ENCODE measurements at places on chromosomes 1 and 21.

DNA sequence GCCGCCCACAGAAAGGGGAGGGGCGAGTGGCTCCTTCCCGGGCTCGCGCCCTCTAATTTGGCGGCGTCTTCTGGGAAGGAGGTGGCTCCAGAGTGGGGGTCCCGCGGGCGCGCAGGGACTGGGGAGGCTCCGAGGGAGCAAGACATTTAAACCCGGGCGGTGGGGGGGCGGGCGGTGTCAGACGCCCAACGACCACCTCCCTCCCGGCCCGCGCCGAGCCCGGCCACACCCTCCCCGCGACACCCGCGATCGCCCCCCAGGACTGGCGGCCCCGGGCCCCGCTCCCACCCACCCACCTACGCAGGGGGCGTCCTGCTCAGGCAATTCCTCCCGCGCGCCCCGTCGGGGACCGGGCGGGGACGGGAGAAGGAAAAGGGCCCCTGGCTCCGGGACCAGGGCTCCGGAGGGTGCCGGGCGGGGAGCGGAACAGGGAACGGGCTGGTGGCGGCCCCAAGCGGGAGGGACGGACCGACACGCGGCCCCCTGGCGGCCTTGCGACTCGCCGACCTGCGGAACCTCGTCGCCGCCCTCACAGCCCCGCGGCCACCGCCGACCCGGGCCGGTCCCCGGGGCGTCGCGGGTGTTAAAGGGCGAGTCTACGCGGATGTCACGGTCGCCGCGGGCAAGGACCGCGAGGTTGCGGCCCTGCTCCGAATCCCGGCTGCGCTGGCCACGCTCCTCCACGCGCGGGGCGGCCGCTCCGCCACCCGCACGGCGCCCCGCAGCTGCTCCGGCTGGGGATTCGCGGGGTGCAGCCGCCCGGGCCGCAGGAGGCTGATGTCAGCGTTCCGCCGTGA is 94.0 kb upstream of the FMN2 start:
- peak; percentile 10 for DNase-seq

DNA sequence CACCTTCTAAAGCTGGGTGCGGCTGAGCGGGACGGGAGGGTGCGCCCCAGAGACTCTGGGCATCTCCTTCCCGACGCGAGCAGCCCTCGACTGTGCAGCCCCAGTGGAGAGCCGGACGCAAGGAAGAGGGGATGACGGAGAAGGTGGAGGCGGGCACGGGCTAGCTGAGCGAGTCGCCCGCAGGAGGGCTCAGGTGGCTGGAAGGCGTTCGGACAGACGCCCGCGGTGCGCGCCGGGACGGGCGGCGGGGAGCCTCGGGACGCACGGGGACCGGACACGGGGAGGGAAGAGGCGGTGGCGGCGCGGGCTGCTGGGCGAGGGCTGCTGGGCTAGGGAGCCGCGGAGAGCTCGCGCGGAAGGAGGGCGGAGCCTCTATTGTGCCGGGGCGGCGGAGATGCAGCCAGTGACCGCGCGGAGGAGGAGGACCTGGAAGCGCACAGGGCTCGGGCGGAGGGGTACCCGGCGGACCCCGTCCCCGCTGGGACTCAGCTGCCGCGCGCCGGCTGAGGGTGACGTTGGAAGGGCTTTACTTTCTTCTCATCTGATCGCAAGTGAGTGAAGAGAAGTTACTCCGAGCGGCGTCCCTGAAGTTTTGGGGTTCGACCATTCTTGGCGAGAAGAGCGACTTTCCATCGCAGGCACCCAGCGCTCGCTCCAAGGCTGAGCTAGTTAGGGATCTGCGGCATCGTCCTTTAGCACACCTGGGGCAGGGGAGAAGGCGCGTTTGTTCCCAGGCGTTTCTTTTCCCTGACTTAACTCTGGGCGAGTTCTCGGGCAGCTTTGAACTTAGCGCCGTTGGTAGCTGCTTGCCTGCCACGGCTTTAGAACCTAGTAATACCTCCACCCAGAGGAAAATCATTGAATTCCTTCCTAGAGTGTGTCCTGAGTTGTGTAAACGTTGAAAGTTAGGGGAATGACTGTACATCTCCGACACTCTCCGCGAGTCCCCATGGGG is at the start of gene OLFML2B:
Gene OLFML2B (minus strand): TSS at position 323 of the 955 bp plus-strand sequence. CDS start 439 bp downstream, outside the sequence.
- peak; percentile 44 for DNase-seq

DNA sequence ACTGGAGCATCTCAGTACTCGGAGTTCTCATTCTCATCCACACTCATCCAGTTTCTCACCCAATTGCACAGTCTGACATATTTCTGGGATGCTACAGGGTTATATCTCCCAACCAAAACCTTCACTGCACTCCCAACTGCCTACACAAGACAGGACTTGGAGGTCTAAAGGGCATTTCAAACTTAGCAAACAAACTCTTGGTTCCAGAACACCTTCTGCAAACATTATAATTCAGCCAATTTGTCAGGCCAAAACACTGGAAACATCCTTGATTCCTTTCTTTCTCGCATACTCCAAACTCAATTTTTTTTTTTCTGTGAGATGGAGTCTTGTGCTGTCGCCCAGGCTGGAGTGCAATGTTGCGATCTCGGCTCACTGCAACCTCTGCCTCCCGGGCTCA is 7.9 kb downstream of the SLAMF1 start:
- DNase-seq, result no peak

DNA sequence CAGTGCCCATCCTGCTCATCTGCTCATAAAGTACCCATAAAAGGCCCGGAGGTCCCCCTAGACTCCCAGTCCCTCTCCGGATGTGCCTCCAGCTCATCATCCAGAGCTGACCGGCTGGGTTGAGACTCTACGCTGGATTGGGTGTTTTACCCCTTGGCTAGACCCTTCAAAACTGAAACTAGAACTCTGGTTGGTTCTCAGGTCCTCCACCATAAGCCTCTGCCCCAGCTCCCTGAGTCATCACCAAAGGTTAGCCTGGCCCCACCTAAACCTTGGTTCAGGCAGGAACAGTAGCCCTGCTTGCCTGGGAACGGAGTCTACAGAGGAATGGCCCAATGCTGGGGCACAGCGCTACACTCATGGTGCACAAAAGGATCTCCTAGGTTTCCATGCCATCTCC is 75.1 kb downstream of the TLR5 start:
- DNase-seq, result no peak

DNA sequence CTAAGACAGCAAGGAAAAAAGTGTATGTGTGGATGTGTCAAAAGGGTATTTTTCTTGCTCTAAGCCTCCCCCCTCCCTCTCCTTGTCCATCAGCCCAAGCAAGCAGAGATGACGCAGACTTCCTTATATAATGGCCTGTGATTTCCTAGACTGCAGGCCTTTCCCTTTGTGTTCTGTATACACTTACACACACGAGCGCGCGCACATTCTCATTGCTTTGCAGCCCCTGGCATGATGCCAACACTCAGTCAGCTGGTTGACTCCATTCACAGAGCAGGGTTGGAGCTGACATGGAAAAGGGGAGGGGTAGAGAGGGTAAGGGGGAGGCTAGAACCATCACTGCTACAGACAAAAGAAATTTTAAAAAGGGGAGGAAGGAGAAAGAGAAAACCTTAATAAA is 41.8 kb downstream of the GATAD2B start:
- no peak for DNase-seq

DNA sequence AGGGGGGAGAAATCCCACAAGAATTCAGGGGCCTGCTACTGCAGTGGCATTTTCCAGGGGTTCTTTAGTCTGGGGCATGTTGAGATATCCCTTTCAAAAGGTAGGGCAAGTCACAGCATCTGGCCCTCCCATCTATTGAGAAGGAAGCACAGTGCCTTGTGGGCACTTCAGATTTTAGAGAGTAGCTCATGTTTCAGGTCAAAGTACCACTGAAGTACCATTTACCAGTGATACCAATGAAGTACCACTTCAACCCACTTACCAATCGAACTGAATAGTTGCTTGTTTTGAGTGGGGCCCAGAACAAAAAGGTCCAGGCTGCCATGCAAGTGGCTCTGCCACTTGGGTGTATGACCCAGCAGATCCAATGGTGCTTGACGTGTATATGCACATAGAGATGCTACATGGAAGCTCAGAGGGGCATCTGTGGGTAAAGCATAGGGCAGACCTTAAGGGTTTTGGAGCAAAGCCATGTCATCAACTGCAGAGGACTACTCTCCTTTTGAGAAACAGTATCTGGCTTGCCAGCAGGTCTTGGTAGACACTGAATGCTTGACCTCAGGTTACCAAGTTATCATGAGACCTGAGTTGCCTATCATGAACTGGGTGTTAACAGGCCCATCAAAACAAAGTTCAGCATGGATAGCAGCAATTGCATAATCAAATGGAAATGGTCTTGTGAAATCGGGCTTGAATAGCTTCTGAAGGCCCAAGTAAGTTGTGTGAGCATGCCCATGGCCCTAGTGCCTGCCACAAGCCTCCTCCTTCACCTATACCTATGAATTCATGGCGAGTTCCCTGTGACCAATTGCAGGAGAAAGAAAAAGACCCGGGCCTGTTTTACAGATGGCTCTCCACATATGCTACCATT is 23.5 kb downstream of the PLA2G2D start:
- no peak for DNase-seq

- DNase-seq, result no peak
Observed at GRCh38 chr1:231563247-231563646, 34.8 kb downstream of the TSNAX start.

- DNase-seq, result no peak
Observed at GRCh38 chr1:6350416-6351088, 43.0 kb downstream of the ACOT7 start.

DNA sequence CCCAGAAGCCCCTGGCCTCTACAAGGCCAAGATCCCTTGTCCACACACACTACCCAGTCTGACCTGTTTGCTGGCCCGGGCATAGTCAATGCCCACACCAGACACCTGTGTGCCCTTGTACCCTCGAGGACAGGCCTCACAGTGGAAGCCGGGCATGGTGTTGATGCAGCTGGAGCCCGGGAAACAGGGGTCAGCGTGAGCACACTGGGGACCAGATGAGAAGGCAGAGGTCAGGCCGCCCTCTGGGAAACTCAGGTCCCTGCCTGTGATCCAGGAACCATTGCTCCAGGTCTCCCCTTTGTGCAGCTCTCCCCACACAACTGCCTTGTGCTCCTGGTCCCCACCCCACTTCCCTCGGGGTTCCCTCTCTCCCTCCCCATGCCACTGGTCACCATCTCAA is 5.5 kb downstream of the THBS3 start:
- DNase-seq, result no peak

- DNase-seq, result no peak
Observed at GRCh38 chr1:168096296-168097165, 40.2 kb downstream of the GPR161 start.

DNA sequence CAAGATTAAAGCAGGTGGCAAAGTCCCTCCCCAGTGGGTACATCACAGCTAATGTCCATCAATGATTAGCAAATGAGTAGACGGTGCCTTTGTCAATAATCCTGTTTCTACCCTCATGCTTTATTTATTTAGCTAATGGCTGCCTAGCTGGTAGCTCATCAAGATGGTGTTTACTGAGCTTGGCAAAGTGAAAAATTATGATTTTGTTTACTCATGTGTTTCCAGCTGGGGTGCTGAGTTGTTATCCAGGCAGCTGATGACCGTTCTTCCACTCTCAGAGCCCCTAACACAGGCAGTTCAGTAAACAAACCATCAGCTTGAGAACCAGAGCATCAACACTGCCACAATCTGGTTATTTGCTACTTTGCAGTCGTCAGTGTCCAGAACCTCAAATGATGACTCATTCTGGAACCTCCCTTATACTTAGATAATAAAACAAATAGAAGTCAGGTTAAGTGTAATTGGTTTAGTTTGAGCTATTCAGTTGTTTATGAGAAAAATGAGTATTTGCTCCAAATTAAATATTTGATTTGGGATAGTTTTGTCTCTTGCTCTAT is 163.9 kb downstream of the ST6GALNAC5 start:
- DNase-seq, result no peak

DNA sequence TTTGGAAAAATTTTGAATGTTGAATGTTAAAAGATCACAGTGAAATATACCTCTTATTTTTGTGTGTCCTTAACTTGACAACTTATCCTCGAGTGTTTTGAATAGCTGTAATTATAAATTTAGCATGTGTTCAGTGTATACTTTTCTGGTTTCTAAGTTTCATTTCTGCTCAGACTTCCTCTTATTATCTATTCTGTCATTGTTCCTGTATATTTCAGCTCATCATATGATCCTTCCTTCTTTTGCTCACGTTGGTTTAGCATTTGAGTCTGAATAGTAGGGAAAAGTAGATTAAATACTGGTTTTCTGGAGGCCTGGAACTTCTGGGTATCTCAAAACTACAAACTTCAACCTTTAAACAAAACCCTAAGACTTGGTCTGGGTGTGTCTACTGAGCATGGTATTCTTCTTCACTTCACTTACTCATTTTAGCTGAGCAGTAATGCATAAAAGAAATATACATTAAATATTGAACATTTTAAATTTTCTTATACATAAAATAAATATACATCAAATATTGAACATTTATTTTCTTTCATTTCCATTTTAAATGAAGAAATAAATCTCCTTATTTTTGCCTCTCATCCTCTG is 3.3 kb upstream of the ATP6V1G3 start:
- DNase-seq, result no peak

DNA sequence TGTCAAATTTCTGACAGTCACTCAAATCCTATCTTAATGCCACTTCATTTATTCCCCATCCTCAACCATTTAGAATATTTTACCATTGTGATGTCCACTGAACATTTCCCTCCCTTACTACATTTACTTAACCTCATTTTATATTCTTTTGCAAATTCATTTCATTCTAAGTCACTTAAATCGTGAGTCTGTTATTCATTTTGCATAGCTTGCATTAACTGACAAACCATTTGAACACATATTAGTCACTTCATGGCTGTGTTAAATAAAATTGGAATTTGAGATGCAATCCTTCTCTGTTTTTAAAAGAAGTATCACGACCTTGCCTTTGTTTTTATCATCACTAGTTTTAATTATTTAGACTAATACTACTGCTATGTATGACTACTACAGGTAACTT is 199.4 kb upstream of the COL11A1 start:
- DNase-seq, result no peak

DNA sequence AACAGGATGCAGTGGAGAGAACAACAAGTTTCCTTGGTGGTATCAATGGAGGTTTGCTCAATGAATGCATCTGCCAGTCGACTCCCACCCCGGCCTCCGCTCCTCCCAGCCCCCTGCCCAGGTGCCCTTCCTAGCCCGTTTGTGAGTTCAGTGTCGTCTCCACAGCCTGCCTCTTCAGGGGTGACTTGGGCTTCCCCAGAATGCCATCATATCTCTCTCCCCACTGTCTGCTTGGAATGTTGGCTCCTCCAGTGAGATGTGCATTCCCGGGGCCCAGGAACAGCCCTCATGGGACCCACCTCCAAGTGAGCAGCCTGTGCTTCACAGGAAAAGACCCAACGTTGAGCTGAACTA is 30.5 kb downstream of the MATN1 start:
- no peak for DNase-seq
